ENCODE measurements at places on chromosomes 4 and X.

GRCh38 chrX:1118572-1119199, 93.8 kb downstream of the CRLF2 start:
- DNase-seq: no peak

DNA sequence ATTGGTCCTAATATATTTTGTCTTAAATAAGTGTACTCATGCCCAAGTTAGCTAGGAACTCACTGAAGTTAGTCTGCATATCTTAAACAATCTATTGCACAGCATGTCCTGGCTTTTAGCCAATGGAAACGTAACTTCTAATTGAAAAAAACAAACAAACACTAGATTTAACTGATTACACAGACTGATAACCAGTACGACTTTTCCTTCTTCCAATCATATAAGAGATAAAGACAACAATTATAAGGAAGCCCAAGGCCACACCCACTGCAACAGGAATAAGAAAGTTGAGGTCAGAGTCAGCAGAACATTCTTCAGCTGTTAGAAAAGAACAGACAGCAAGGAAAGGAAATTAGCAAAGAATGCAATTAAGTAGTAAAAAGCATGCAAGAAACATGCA, 40.8 kb downstream of the LAMP2 start:
- no peak for DNase-seq

DNA sequence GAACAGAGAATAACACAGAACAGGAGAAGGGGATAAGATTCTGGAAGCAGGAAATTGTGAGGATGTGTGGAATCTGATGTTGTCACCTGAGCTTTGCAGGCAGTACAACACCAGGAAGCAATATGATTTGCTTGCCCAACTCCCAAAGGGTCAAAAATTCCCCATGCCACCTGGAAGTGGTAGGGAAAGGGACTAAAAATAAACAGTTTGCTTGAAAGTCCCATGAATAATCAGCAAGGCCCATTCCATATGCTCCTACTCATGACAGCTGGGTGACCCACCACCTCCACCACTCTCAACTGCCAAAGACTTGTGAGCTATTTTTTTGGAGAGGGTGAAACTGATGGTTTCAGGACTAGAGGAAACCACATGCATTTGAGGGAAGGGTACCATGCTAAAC, 168.4 kb downstream of the KCNIP4 start:
- DNase-seq: no peak

GRCh38 chr4:89899152-89899551, 4.5 kb downstream of the MMRN1 start:
- DNase-seq: no peak

DNA sequence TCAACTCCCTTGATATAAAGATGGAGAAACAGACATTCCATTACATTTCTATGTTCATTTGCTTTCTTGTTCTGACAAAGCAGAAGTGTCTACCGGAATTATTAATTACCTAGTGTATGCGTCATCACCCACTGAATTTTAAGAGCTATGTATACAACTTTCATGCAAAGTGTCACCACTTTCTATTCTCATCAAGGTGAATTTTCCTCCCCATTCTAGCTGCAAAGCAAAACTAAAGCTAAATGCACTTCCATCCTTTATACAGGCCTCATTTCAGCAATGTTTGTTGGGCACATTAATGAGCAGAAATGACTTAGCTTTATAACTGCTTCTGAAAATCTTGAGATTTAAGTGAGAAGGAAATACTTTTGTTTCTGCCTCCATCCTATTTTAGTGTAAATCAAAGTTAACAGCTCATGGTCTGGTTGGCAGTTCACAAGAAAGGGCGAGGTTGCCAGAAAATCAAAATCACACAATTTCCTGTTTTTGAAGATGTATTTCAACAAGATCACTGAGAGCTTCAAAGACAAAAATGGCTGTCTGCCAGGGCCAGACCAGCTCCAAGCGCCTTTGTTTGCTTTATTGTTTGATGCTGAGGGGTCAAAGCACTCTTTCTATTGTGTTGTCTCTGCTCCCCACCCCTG, 7.2 kb upstream of the FAM9C start:
- no peak for DNase-seq

DNA sequence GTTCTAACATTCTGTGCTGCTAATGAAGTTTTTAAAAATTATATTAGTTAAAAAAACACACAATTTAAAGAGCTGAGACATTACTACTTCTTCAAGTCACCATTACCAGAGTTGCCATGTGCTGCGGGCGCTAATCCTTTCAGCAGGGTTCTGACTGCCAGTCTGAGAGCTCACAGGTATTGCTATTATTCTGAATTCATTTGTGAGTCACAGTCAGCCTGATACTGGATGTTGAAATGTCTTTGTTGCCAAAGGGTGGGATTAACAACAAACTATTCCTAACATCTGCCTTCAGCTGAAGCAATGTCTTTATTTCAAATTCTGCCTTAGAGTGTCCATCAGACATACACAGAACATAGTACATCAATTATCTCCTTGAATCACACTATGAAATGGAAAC, 197.1 kb upstream of the FGF13 start:
- DNase-seq: no peak

GRCh38 chr4:6523251-6523650, 50.8 kb upstream of the PPP2R2C start:
- DNase-seq: peak; percentile 4

DNA sequence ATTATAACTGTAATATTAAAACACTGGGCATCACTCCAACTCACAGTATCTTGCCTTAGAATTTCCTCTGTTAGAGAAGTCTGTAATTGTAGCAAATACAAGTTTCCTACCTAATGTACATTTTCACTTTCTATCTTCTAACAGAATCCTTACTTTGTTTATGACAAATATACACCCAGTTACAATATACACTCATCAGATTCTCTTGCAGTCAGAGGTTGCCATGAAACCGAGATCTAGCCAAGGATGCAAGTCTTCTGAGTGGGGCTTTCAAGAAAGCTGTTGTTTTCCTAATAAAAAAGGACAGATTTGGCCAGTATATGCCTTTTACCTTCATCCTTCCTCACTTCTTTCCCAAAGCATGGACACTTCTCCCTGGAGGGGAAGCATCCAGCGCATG, 228.9 kb downstream of the SCFD2 start:
- DNase-seq: no peak
